ENCODE measurements at places on chromosomes 3 and 15.

DNA sequence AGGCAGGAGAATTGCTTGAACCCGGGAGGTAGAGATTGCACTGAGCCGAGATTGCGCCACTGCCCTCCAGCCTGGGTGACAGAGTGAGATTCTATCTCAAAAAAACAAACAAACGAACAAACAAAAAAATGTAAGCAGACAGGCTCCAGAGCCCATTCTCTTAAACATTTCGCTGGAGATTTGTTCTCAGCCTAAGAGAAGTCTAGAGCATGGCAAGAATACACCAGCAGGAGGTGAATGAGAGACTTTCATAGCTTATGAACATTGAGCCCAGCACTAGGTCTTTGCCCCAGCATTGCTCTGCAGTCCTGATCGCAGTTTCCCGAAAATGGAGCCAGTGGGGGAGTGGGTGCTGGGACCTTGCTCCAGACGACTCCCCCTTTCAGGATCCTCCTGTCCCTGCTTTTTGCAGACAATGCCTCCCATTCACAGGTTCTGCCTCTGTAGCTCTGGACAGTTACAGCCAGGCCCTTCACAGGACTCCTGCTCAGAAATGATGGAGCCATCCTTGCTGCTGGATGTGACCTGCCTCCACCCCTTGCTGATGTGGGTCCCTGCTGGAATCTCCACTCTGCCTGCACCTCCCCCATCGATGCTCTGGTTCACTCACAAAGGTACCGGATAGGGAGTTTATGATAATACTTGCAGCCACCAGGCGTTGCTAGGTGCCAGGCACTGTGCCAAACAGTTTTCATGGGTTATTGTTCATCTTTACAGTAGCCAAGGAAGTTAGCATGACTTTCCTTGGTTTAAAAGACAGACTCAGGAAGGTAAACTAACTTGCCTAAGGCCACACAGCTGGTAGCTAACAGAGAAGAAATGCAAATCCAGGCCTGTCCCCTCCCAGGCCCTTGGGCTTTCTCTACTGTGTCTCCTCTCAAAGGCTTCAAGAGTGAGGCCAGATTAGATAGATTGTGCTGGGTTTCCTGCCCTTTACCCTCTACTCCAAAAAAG is 329.7 kb upstream of the TLE3 start:
- DNase-seq: no peak

GRCh38 chr15:40942337-40942854 is 10.9 kb upstream of the CHAC1 start:
- no peak for DNase-seq

- no peak for DNase-seq
Measured at GRCh38 chr15:28915935-28916334, 30.2 kb downstream of the APBA2 start.

- DNase-seq: no peak
Measured at GRCh38 chr15:41975669-41976068, 3.3 kb upstream of the EHD4 start.

DNA sequence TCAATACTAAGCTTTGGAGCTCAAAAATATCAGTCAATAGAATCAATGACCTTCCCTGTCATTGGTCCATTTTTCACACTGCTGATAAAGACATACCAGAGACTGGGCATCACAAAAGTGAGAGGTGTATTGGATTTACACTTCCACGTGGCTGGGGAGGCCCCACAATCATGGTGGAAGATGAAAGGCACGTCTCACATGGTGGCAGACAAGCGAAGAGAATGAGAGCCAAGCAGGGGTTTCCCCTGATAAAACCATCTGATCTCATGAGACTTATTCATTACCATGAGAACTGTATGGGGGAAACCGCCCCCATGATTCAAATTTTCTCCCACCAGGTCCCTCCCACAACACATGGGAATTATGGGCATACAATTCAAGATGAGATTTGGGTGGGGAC is 81.9 kb downstream of the ANXA2 start:
- no peak for DNase-seq

DNA sequence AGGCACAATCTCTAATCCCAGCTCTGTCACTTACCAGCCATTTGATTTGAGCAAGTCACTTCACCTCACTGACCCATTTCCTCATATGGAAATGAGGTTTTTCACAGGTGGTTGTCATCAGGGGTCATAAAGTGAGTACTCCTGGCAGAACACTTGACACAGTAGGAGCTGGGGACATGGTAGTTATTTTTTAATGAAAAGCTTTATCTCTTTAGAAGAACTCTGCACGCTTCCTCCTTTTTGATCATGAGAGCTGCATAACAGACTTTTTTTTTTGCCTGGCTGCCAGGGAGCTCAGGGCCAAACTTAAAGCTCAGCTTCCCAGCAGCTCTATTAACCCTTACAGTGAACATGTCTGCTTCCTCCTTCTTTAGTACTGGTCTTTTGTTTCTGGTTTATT is 8.4 kb downstream of the VWA5B2 start:
- no peak for DNase-seq

GRCh38 chr15:31148297-31149087 is 47.0 kb upstream of the TRPM1 start:
- no peak for DNase-seq

- no peak for DNase-seq
Measured at GRCh38 chr3:142597906-142598305, 1.7 kb downstream of the PLS1 start.

All from A549 (cell line).